ENCODE measurements at places on chromosomes 7 and 10. TPM values are rescaled to one million over a fixed set of nuclear protein-coding genes. Genes with fewer than 3 reads are reported as not detected.

DNA sequence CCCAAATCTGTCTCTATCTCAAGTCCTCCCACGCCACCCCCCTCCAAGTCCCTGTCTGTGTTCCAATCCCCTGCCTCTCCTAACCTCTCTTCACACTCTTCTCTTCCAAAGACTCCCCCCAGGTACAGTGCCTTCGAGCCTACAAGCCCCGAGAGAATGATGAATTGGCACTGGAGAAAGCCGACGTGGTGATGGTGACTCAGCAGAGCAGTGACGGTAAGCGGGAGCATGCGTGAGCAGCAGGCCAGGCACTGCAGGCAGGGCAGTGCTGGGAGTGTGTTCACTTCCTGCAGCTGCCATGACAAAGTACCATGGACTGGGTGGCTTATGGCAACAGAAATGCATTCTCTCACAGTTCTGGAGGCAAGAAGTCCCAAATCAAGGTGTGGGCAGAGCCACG, 23.4 kb downstream of the ARHGEF5 start:
- no peak for DNase-seq

GRCh38 chr10:79052291-79053080, 16.3 kb upstream of the ZMIZ1 start:
- DNase-seq: peak; percentile 8

DNA sequence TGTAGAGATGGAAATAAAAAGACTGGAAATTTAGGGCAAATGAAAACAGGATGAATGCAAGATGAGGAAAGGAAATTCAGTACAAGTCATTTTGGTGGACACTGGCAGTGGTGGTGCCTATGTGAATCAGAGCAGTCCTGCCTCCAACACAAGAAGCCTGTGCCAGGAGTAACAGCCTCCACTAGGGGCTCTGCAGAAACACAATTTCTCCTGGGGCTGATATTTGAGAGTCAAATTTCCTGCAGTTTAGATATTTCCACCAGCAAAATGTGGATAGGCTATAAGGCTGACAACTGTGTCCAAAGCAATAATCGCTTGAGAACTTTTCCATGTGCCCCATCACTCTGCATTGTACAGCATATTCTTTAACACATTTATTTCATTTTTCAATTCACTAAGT, 4.7 kb upstream of the PLXDC2 start:
- DNase-seq: peak; percentile 55

- no peak for DNase-seq
These were observed 698.3 kb downstream of the PARD3 start for GRCh38 chr10:34116681-34117271.

DNA sequence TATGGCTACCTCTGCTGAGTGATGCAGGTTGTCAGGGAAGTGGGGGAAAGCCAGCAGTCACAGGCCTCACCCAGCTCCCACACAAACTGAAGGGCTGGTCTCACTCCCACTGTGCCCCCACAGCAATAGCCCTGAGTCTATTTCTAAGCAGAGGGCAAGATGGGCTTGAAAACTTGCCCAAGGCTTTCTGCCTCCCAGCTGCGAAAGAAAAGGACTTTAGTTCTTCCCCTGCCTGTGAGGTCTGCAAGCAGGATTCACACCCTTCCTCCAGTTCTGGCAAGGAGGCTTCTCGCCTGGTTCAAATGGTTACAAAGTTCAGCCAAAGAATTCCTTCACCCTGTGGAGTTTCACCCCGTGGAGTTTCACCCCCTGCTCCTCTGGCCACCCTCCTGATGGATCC, 63.3 kb upstream of the PRLHR start:
- DNase-seq: no peak

DNA sequence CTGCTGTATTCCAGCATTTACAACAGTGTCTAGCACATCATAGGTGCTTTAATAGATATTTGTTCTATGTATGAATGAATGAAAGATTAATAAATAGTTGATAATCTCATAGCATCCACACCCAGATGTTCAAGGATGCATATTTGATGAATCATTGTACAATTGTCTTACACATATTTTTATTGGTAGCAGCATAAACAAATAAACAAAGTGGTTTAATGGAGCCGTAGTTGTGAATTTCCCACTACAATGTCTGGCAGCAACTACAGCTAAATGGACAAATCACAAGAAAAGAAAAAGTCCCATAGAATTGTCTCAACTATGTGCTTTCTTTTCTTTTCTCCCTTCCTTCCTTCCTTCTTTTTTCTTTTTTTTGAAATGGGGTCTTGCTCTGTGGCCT, 150.8 kb downstream of the NRP1 start:
- no peak for DNase-seq

- no peak for DNase-seq
These were observed 32.2 kb upstream of the ZNF438 start for GRCh38 chr10:31063841-31064240.

WEE2 gene
- not detected for total RNA-seq
